Suppressor macrophage treated with lipopolysaccharide for 4 hours (primary cell): ENCODE measurements at places on chromosomes 16 and 17.

- DNase-seq = no peak
These were observed 30.1 kb upstream of the PMFBP1 start for GRCh38 chr16:72202014-72202413.

DNA sequence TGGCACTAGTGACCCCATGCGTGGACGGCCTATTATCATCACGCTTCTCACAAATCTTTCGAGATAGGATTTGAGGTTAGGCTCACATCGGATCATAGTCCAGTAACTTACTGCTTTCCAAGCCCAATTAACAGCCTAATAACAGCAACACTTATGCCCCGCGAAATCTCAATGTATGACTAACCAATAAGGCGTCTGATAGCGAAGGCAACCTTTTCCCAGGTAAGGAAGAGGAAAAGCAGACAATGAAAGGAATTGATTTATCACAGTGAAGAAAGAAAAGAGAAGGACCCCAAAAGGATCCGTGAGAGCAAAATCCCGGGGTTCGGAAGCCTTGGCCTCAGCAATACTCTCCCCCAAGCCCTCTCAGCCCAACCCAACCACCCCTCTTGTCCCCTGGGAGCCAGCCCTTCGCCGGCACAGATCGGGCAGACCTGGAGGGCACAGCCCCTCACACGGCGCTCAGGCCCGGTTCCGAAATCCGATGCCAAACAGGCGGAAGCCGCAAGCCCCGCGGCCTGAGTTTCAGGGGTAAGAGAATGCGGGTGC is 534 bp downstream of the GPATCH8 start:
- DNase-seq = peak; percentile 13

- peak; percentile 23 for DNase-seq
These were observed 4.3 kb upstream of the APRT start for GRCh38 chr16:88815901-88816589.

DNA sequence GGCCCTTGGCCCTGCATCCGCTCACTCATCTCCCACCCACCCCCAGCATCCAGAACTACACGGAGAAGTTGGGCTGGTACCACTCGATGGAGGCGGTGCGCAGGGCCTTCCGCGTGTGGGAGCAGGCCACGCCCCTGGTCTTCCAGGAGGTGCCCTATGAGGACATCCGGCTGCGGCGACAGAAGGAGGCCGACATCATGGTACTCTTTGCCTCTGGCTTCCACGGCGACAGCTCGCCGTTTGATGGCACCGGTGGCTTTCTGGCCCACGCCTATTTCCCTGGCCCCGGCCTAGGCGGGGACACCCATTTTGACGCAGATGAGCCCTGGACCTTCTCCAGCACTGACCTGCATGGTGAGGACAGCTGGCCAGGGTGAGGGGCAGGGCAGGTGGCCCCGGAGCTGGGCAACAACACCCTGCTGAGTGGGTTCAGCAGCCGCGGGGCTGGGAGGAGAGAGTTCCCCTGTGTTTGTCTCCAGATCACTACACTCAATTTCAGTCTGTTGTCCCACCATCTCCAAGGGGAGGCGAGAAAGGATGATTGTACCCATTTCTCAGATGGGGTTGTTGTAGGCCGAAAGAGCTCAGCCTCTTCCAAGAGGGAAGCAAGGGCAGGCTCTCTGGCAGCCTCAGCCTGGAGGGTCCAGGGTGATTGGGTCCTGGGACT is 14.4 kb downstream of the MMP15 start:
- DNase-seq = no peak

DNA sequence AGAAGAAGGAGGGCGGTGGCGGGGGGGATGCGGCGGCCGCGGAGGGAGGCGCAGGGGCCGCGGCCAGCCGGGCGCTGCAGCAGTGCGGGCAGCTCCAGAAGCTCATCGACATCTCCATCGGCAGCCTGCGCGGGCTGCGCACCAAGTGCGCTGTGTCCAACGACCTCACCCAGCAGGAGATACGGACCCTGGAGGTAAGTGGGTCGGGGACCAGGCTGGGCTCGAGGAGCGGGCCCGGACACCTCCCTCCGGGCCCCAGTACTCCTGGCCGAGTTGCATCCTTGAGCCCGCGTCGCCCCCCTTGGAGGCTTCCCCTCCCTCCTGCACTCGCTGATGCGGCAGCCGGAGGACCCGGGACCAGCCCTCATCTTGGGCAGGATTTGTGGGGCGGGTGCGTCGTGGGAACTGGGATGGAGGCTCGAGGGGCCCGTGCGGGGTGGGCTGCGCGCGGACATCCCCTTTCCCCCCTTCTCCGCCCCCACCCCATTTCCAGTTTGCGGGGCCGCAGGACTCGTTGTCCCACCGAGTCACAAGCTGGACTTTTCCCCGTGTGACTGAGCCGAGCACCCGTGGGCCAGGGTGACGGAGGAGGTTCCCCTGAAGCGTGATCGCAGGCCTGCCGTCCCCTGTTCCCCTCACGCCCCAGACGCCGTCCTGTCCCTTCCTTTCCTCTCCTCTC is 572 bp downstream of the KSR1 start:
- DNase-seq = peak; percentile 28

DNA sequence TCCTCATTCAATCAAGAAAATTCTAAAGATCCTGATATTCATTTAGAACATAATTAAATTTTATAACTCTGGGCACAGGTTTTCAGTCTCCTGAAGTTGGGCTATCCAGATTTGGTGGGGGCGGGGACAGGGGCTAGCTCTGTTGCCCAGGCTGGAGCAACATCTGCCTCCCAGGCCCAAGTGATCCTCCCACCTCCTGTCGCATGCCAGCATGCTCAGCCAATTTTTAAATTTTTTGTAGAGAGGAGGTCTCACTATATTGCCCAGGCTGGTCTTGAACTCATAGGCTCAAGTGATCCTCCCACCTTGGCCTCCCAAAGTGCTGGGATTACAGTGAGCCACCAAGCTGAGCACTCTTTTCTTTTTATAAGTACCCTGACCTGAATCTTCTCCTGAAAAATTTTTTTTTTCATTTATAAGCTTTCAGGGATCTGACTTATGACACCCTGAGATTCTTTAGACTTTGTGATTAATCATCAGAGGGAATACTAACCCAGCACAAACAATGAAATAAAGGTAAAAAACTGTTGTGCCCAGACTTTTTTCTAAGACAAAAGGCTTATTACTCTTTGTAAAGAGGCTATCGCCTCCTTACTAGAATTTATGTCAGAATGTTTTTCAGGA is 62.6 kb downstream of the TUBD1 start:
- DNase-seq = peak; percentile 52

DNA sequence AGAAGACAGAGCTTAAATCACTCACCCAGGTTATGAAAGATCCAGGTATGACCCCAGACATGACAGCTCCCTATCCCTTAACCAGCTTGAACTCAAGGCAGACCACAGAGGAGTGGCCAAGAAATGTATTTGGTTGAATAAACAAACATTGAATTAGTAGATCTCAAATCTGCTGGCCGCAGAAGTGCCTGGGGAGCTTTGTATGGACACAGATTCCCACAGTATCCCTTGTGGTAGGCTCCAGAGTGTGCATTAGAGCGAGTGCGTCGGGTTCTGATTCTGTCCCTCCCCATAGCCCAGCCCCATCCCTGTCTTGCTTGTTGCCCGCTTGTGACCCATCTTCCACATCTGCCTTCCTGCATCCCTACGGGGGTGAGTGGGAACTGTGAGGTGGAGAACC is 118.8 kb upstream of the FOXF1 start:
- DNase-seq = no peak

- DNase-seq = no peak
These were observed 78.5 kb downstream of the XYLT1 start for GRCh38 chr16:17392127-17392856.

- DNase-seq = peak; percentile 81
These were observed 62.8 kb upstream of the ADCY9 start for GRCh38 chr16:4179020-4179419.

- DNase-seq = no peak
These were observed 790 bp downstream of the NCBP3 start for GRCh38 chr17:3845291-3845620.

DNA sequence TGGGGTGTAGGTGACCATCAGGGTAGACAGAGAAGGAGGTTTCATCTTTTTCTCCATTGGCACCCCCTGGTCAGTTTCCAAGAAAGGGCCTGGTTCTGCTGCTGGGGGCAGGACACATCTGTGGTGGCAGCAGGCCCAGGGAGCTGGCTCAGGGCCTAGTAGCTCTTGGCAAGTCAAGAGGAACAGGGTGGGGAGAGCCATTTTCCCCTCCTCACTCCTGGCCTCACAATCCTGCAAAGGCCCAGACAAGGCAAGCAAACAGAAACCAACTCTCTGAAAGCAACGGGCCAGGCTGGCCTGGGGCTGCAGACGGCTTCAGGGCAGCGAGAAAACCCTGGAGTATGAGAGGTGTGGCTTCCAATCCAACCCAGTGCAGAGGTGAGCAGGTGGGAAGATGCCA is 192.9 kb upstream of the DYNLRB2 start:
- DNase-seq = no peak

DNA sequence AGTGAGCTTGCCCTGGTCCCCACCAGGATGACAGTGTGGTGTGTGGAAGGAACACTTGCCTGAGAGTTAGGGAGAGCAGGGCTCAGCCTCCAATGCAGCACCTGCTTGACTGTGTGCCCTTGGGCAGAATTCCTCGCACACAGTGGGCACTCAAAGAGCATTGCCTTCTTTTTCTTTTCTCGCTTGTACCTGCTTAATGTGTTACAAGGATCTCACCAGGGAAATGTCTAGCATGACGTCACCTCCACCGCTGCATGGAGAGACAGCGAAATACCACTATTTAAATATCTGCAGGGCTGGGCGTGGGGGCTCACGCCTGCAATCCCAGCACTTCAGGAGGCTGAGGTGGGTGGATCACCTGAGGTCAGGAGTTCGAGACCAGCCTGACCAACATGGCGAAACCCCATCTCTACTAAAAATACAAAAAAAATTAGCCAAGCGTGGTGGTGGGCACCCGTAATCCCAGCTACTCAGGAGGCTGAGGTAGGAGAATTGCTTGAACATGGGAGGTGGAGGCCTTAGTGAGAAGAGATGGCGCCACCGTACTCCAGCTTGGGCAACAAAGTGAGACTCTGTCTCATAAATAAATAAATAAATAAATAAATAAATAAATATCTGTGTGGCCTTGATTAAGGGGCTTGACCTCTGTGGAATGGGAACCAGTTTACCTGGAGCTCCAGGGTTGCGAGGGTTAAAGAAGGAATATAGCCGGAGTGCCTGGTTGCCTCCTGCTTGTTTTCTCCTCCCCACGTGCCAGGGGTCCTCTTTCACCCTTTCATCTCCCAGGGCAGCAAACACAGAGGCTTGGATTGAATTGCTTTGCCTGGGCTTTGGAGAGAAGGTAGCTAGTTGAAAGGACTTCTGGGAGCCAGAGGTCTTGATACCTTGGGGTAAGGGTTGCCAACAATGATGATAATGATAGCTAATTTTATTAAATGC is 16.3 kb downstream of the SNX29 start:
- DNase-seq = no peak

DNA sequence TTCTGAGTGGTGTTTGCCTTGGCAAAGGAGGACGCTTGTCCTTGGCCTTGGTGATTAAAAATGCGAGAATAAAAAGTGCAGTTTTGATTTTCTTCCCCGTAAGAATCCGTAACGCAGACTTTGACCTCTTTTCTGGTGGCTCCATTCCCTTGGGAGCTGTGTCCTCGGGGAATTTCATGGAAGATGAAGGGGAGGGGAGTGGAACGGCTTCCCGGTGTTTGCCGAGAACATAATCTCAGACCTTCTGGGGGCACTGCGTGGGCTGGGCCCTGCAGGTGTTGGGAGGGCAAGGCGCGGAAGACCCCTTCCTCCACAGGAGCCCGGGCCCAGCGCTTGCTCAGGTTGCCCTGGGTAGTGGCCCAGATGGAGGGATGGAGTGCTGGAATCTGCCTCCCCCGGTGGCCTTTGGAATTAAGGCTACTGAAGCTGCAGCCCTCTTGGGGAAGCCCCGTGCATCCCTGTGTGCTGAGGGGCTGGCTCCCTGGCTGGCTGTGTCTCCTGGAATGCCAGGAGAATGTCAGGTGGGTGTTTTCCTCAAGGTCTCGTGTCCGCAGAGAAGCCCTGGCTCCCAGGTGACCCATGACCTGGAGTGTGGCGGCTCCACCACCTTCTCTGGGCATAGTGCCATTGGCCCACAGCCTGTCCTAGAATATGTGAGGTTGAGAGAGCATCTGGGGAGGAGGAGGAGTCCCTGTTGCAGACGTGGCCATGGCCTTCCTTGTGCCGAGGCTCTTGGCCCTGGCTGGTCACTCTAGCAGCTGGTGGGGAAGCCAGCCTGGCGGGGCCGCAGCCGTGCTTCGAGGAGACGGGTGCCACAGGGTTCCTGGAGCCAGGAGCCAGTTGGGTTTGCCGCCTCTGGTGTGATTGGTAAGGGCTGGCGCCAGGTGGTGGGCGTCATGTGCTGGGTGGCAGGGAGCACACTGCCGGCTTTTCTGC is 3.1 kb downstream of the BAIAP2 start:
- no peak for DNase-seq

GRCh38 chr16:48158296-48158695 is 2.5 kb upstream of the ABCC12 start:
- DNase-seq = peak; percentile 21

GRCh38 chr16:24070851-24071250 is 185.3 kb upstream of the CACNG3 start:
- DNase-seq = peak; percentile 52
